ENCODE measurements at places on chromosomes 1 and 21. TPM values are rescaled to one million over a fixed set of nuclear protein-coding genes. Genes with fewer than 3 reads are reported as not detected.

- no peak for DNase-seq
Observed at GRCh38 chr1:225654277-225654597, 1.3 kb upstream of the ENAH start.

The FTCD gene
- 2.3 TPM for total RNA-seq

The GSTM4 gene
- total RNA-seq: 47.0 TPM

The MINDY1 gene
- 45.5 TPM for total RNA-seq

All from tibial nerve (tissue), 4 donors.